PC-3 (cell line): ENCODE measurements at places on chromosomes 4 and X. TPM values are rescaled to one million over a fixed set of nuclear protein-coding genes. Genes with fewer than 3 reads are reported as not detected.
A peak's percentile ranks its signal among the peaks of the same experiment; 100 is the strongest.

Gene DKK2
- total RNA-seq, result not detected in 2 replicates

Gene TMEM47
- total RNA-seq, result 4.7 TPM in 2 replicates

Gene SLC16A2
- 8.5 and 11.1 TPM in 2 replicates for total RNA-seq

- peak; percentile 89 for DNase-seq
- peak overlapping the region; percentile 63 for H3K4me3 ChIP-seq
- peaks cover 26% of the 10 kb centered on the region for H3K36me3 ChIP-seq
- H3K4me1 ChIP-seq, result peaks cover 73% of the 10 kb centered on the region
These were observed 574.3 kb upstream of the DIPK2B start for GRCh38 chrX:45774961-45775360.

Gene ADH4
- not detected in 2 replicates for total RNA-seq

- no peak overlapping the region for H3K27ac ChIP-seq
- no peaks in the 10 kb centered on the region for H3K4me1 ChIP-seq
- H3K27me3 ChIP-seq, result no peaks in the 10 kb centered on the region
- no peaks in the 10 kb centered on the region for H3K36me3 ChIP-seq
These were observed 4.5 kb upstream of the SETD7 start for GRCh38 chr4:139560406-139561104.

Gene SHROOM3
- total RNA-seq, result 27.8 and 28.7 TPM in 2 replicates

DNA sequence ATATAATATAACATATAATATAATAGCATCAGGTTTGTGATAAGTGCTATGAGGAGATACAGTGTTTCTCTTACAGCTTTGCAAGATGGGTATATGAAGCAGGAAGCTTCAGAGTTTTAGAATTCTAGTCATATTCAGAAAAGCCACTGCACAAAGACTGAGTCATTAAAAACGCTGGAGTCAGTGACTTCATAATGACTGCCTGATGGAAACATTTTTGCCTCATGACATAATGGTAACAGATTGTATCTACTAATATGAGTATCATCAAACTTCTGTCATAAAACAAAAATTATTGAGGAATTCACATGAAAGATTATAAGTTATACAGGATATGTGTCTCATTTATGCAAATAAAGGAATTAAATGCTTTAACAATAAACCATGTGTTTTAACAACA lies 46.8 kb downstream of the EPHA5 start:
- DNase-seq, result peak; percentile 83
- H3K36me3 ChIP-seq, result no peaks in the 10 kb centered on the region
- no peak overlapping the region for H3K4me3 ChIP-seq
- peaks cover 14% of the 10 kb centered on the region for H3K4me1 ChIP-seq
- no peaks in the 10 kb centered on the region for H3K27me3 ChIP-seq

DNA sequence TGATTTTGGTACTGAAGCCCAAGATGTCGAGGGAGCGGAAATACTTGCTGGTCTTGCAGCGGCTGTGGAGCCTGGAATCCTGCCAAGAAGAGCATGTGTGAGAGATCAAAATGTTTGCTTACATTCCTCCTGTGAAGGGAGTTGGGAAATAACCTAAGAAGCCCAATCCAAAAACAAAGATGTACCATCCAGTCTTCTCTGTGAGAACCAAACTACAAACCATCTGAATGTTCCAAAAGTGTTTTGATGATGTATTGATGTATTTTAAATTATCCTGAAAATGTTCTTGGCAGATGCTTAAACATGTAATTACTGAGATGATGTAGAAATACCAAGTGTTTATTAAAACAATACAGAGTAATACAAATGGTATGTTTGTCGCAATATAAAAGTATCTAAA lies 10.1 kb upstream of the ADH1A start:
- no peaks in the 10 kb centered on the region for H3K27me3 ChIP-seq
- H3K27ac ChIP-seq, result no peak overlapping the region
- no peak overlapping the region for H3K4me3 ChIP-seq
- peak; percentile 36 for DNase-seq
- no peaks in the 10 kb centered on the region for H3K36me3 ChIP-seq

DNA sequence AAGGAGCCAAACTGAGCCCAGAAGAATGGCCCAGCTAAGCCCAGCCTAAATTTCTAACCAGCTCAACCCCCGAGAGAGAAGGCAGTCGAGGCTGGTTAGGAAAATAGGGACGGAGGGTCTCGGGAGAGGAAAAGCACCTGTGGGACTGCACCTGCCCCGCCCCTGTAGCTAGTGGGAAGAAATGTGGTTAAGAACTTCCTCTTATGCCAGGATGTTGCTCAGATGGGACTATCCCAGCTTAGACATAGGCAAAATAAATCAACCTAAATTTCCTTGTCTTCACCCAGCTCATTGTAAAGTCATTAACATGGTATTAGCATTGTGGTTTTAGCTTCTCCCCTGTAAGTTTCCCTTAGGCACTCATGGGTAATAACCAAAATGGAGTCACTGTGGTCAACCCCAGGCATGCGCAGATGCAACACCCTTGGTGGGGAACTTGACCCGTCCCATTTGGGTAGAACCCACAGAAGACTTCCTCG lies 86.8 kb downstream of the ZNF718 start:
- H3K27me3 ChIP-seq, result no peaks in the 10 kb centered on the region
- H3K27ac ChIP-seq, result no peak overlapping the region
- DNase-seq, result no peak
- no peaks in the 10 kb centered on the region for H3K36me3 ChIP-seq
- H3K4me3 ChIP-seq, result no peak overlapping the region

Gene XAGE1B
- not detected in 2 replicates for total RNA-seq

DNA sequence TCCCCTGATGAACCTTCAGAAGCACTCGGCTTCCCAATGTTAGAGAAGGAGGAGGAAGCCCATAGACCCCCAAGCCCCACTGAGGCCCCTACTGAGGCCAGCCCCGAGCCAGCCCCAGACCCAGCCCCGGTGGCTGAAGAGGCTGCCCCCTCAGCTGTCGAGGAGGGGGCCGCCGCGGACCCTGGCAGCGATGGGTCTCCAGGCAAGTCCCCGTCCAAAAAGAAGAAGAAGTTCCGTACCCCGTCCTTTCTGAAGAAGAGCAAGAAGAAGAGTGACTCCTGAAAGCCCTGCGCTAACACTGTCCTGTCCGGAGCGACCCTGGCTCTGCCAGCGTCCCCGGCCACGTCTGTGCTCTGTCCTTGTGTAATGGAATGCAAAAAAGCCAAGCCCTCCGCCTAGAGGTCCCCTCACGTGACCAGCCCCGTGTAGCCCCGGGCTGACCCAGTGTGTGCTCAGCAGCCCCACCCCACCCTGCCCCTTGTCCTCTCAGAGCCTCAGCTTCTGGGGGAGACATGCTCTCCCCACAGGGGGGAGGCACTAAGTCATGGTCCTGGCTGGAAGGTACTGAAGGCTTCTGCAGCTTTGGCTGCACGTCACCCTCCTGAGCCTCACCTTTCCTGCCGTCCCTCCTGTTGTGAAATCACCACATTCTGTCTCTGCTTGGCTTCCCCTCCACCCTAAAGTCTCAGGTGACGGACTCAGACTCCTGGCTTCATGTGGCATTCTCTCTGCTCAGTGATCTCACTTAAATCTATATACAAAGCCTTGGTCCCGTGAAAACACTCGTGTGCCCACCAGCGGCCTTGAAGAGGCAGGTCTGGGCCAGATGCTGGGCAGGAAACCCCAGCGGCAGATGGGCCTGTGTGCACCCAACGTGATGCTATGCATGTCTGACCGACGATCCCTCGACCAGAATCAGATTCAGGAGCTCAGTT lies 34.7 kb downstream of the NOP14 start:
- H3K27ac ChIP-seq, result no peak overlapping the region
- H3K36me3 ChIP-seq, result no peaks in the 10 kb centered on the region; the same call in 1 of the 2 replicates
- no peaks in the 10 kb centered on the region for H3K27me3 ChIP-seq
- no peak overlapping the region for H3K4me3 ChIP-seq
- H3K4me1 ChIP-seq, result peaks cover 8% of the 10 kb centered on the region; the same call in 1 of the 2 replicates
- no peak for DNase-seq

Gene MAGEB2
- not detected in 2 replicates for total RNA-seq

DNA sequence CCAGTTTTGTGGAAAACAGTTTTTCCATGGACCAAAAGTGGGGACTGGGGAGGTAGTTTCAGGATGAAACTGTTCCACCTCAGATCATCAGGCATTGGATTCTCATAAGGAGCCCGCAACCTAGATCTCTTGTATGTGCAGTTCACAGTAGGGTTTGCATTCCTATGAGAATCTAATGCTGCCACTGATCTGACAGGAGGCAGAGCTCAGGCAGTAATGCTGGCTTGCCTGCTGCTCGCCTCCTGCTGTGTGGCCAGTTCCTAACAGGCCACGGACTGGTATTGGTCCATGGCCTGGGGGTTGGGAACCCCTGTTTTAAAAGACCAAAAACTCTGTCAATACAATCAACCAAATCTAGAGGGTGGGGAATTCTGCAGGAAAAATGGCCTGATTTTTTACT lies 100.0 kb upstream of the EOLA2 start:
- no peaks in the 10 kb centered on the region for H3K27me3 ChIP-seq
- DNase-seq, result no peak
- H3K36me3 ChIP-seq, result no peaks in the 10 kb centered on the region
- H3K4me3 ChIP-seq, result no peak overlapping the region
- peak overlapping the region; percentile 11; the same call in 1 of the 2 replicates for H3K27ac ChIP-seq

DNA sequence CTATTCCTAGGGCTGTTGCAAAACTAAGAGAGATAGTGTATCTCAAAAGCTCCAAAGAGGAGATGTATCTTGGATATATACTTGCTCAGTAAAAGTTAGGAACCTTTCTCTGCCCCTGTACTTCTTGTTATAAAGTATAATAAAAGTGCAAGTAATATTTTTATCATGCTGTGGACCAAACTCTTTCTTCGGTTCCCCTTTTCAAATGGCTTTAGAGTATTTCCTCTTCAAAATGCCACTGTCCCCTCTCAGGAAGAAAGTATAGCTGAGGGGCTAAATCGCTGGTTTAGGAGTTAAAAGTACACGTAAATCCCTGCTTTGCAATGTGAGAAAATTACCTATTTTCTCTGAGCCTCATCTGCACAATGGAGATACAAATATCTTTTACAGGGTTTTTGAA lies 169.1 kb upstream of the FTHL17 start:
- no peak overlapping the region for H3K4me3 ChIP-seq
- no peaks in the 10 kb centered on the region for H3K27me3 ChIP-seq
- H3K27ac ChIP-seq, result no peak overlapping the region
- no peaks in the 10 kb centered on the region for H3K36me3 ChIP-seq
- DNase-seq, result no peak

- no peaks in the 10 kb centered on the region for H3K4me1 ChIP-seq
- no peak overlapping the region for H3K27ac ChIP-seq
- peak; percentile 67 for DNase-seq
- H3K27me3 ChIP-seq, result no peaks in the 10 kb centered on the region
- no peaks in the 10 kb centered on the region for H3K36me3 ChIP-seq
These were observed 71.0 kb downstream of the PJA1 start for GRCh38 chrX:69093960-69094871.

- H3K36me3 ChIP-seq, result no peaks in the 10 kb centered on the region
- H3K27me3 ChIP-seq, result no peaks in the 10 kb centered on the region
- DNase-seq, result no peak
- H3K4me3 ChIP-seq, result no peak overlapping the region
- peaks cover 8% of the 10 kb centered on the region; the same call in 1 of the 2 replicates for H3K4me1 ChIP-seq
These were observed 18.4 kb upstream of the OGT start for GRCh38 chrX:71514367-71515037.

GRCh38 chr4:87077914-87078585 lies 142.4 kb downstream of the KLHL8 start:
- no peaks in the 10 kb centered on the region for H3K27me3 ChIP-seq
- H3K36me3 ChIP-seq, result no peaks in the 10 kb centered on the region
- no peak overlapping the region for H3K4me3 ChIP-seq

DNA sequence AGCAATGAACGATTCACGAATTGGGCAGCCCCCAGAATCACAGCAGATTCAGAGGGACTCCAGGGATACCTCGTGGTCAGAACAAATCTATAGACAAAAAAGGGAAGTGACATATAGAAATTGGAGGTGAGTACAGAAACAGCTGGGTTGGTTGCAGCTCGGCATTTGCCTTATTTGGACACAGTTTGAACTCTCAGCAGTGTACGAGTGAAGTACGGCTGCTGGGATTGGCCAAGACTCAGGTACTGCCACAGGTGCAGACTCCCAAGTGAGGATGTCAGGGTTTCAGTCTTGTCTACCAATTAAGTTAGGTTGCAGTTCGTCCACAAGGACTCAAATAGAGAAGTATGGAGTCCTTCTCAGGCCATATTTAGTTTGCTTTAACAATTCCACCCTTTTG lies 28.2 kb downstream of the HTT-AS start:
- no peak overlapping the region for H3K4me3 ChIP-seq
- no peak overlapping the region for H3K27ac ChIP-seq
- DNase-seq, result no peak
- H3K27me3 ChIP-seq, result no peaks in the 10 kb centered on the region
- peaks cover 12% of the 10 kb centered on the region for H3K4me1 ChIP-seq
- H3K36me3 ChIP-seq, result no peaks in the 10 kb centered on the region

Gene CT47B1
- not detected in 2 replicates for total RNA-seq

DNA sequence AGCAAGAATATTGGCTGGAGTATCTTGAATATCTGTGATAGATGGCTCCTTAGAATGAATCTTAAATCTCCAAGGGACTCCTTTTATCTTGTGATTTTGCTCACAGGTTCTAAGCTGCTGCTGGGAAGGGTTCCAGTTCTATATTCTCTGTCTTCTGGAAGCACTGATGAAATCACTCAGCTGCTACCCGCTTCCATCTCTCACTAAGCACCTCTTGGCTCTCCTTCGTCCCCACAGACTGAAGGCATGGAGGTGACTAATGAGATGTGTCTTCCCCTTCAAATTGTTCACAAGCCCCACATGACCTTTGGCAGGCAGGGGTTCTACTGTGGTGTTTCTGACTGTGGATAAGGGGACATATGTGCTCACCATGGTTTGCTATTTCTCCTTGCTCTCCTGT lies 75.9 kb downstream of the C4orf51 start:
- H3K4me3 ChIP-seq, result no peak overlapping the region
- H3K27ac ChIP-seq, result no peak overlapping the region
- H3K4me1 ChIP-seq, result no peaks in the 10 kb centered on the region
- H3K27me3 ChIP-seq, result no peaks in the 10 kb centered on the region

DNA sequence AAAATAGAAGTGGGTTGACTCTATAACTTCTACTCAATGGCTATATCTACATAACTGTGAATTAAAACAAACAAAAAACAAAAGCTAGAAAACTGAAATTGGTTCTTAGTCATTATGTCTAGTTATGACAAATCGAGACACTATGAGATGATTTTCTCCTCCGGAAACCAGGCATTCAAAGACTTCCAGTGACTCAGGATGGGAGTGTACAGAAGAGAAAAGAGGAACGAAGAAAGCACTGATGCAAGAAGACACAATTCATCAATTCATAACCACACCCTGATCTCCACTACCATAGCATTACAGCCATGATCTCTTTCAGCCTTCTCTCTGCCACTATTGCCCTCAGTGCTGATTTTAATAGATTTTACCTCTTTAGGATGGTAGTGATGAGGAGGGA lies 253.6 kb downstream of the CBLL2 start:
- H3K4me3 ChIP-seq, result no peak overlapping the region
- H3K27ac ChIP-seq, result peak overlapping the region; percentile 90
- no peaks in the 10 kb centered on the region for H3K36me3 ChIP-seq
- peak; percentile 93 for DNase-seq
- H3K4me1 ChIP-seq, result peaks cover 19% of the 10 kb centered on the region

GRCh38 chr4:148061141-148061481 lies 329.2 kb downstream of the ARHGAP10 start:
- no peaks in the 10 kb centered on the region for H3K4me1 ChIP-seq
- H3K27ac ChIP-seq, result no peak overlapping the region
- H3K4me3 ChIP-seq, result no peak overlapping the region
- no peaks in the 10 kb centered on the region for H3K27me3 ChIP-seq
- no peaks in the 10 kb centered on the region for H3K36me3 ChIP-seq
- no peak for DNase-seq
